ENCODE measurements at places on chromosomes 7 and 10.

DNA sequence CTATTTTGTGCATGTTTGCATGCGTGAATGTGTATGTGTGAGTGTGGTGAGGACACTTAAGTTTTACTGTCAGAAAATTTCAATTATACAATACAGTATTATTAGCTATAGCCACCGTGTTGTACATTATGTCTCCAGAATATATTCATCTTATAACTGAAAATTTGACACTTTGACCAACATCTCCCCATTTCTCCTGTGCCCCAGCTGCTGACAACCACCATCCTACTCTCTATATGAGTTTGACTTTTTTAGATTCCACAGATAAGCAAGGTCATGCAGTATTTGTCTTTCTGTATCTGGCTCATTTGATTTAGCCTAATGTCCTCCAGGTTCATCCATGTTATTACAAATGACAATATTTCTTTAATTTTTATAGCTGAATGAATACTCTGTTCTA lies 195.0 kb downstream of the GPR37 start:
- no peak for DNase-seq

DNA sequence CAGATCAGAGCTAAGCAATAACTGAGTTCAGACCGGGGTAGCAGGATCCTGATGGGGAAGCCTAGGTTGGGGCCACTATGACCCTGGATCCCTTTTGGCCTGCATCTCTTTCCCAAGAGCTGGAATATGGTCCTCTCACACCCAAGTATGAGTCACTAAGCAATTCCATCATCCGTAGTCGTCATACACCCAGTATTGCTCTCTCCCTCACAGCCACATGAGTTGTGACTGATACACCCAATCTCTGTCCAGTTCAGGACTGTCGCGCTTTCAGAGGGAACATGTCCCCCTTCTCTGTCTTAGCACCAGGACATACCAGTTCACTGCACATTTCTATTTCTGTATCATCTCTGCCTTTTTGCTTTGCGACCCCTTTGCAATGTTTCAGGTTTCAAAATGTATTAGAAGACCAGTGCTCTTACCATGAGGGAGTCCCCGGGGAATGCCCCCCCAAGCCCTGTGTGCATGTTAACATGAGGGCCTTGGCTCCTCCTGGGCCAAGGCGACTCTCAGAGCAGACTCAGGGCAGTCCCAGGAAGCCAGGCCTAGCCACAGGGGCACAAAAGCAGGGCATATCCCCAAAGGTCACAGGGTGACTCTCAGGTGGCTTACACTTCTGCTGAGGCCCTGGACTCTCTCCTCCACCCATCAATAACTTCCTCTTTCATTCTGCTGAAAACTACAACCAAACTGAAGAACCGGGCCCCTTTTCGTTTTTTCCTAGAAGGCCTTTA lies 75.3 kb upstream of the SAMD8 start:
- no peak for DNase-seq

DNA sequence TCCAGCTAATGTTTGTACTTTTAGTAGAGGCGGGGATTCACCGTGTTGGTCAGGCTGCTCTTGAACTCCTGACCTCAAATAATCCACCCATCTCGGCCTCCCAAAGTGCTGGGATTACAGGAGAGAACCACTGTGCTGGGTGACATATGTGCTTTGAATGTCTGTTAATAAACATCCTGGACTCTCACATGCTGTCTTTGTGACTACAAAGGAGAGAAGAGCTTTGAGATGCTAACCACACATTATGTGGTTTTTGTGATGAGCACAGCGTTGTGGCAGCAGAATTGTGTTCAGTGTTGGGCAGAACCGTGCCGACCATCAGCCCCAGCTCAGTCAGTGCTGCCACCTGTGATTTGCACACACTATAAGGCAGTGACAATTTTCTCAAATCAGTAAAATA lies 500.1 kb upstream of the KLF6 start:
- no peak for DNase-seq

- peak; percentile 24 for DNase-seq
Measured at GRCh38 chr10:79905322-79906314, 43.3 kb downstream of the SFTPD start.

DNA sequence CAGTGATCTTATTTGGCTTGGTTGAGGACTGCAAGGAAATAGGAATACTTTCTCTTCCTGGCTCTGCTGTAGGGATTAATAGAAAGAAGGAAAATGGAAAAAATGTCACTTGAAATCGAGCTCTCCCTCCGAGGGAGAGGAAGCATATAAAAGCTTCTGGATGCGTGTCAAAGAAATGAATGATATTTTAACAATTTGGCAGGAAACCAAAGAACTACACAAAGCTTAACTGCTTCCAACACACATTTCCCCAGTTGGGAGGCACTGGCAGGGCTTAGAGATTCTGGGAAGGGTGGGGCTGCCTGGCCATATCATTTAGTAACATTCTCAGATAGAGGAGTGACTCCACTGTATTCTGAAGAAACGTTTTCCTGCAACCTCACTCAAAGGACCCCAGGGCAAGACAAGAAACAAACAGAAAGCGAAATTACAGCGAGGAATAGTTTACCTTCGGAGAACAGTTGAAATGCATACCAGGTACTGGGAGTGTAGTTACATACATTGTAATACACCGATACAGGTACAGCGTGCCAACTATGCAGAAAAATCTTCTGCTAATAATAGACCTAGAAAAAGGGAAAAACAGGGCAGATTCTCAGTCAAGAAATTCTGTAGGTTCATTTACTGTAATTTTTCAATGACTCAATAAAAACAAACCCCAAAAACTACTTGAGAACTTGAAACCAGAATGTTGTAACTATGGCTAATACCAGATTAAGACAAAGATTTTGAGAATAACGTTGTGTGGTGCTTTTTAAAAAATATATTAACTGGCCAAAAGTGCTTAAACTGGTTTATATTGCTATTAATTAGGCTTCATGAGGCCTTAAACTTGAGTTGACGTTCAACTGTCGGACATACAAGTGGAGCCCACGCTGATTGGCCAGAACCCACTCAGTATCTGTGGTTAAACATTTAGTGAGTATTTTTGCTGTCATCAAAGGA lies 75.7 kb upstream of the ASAH2 start:
- DNase-seq: peak; percentile 98

DNA sequence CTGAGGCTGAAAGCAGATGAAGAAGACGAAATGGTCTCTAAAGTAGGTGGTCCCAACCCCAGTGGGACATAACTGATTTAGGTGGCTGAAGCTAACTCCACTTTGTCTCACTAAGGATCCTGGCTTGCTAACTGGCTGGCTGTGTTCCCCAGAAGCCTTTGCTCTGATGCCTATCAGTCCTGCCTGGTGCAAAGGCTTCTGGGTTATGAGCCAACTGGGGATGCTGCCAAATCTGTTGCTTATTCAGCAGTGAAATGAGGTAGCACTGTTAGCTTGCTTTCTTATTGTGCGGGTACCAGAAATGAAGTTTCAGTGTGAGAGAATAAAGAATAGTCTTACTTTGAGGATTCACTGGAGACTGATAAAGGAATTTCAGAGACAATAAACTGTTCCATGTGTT lies 18.1 kb downstream of the PRKG1 start:
- no peak for DNase-seq

GRCh38 chr10:20908391-20908790 lies 11.3 kb upstream of the NEBL start:
- DNase-seq: no peak

GRCh38 chr7:33986951-33987947 lies 81.9 kb downstream of the BMPER start:
- peak; percentile 32 for DNase-seq

DNA sequence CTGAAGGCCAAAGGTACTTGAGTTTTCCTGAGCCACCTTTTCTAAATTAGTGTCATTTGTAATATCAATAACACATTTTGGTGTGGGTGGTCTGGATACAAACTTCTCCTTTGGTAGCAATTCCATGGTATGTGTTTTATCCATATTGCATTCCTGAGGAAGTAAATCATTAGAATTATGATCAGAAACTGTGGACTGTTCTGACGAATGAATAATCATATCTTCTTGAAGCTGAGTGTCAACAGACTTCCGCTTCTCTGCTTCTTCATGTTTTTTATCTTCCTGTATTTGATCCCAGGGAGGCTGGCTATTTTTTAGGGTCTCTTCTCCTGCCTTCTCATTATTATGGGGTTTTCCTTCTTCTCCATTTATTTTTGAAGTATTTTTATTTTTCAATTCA lies 81.4 kb downstream of the NRBF2 start:
- no peak for DNase-seq

- no peak for DNase-seq
Measured at GRCh38 chr10:114609518-114610426, 48.3 kb downstream of the ABLIM1 start.

- no peak for DNase-seq
Measured at GRCh38 chr10:123100030-123100762, 35.6 kb upstream of the HMX3 start.
